ENCODE measurements at places on chromosomes 4 and X. TPM values are rescaled to one million over a fixed set of nuclear protein-coding genes. Genes with fewer than 3 reads are reported as not detected.

GRCh38 chrX:11724122-11725017 is 33.7 kb upstream of the MSL3 start:
- DNase-seq, result no peak

GRCh38 chr4:99587803-99588202 is 13.2 kb downstream of the MTTP start:
- DNase-seq, result no peak

DNA sequence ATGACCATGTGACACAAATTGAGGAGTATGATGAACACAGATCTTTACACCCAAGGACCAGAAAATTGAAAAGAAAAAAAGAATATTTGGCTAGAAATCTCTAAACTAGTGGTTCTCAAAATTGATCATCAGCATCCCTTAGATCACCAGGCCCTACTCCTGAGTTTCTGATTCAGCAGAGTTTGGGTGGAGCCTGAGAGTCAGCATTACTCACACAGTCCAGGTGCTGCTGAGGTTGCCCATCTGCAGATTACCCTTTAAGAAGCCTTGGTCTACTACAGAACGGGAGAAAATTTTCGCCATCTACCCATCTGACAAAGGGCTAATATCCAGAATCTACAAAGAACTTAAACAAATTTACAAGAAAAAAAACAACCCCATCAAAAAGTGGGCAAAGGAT is 182.8 kb downstream of the MOSPD2 start:
- DNase-seq, result no peak

- DNase-seq, result no peak
These were observed 897.3 kb upstream of the TENM3 start for GRCh38 chr4:181345931-181346330.

DNA sequence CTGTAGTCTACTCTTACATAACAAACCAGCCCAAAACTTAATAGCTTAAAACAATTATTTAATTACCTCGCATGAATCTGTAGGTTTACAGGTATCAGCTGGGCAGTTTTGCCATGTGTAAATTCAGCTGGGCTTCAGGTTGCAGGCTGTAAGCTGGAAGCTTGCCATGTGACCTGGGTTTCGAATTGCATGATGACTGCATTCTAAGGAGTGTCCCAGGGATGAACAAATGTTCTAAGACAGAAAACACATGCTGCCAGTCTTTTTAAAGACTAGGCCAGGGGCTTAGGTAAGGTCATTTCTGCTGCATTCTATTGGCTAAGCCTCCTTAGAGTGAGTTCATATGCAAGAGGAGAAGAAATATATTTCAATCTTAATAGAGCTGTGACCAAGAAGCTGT is 44.8 kb downstream of the GRIA2 start:
- DNase-seq, result no peak

GRCh38 chr4:136599890-136600289 is 932.4 kb downstream of the PCDH18 start:
- no peak for DNase-seq

- no peak for DNase-seq
These were observed 1472.8 kb downstream of the C4orf33 start for GRCh38 chr4:130568746-130569145.

- DNase-seq, result no peak
These were observed 34.6 kb downstream of the RTL5 start for GRCh38 chrX:72097098-72097497.

GRCh38 chr4:122050841-122051240 is 99.0 kb upstream of the TRPC3 start:
- no peak for DNase-seq

DNA sequence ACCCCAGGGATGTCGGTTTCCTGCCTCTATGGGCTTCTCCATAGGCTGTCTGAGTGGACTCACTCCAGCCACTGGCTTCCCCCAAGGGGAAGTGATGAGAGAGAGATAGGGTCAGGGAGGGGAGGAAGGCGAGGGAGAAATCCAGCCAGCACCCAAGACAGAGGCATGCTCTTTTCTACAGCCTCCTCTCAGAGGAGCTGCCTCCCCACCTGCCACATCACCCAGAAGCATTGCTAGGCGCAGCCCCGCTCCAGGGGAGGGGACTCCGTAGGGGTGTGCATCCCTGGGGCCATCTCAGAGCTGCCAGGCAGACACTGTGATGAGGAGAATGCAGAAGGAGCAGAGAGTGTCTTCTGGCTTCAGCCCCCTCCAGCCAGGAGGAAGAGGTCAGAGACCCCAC is 109.5 kb upstream of the NKX1-1 start:
- no peak for DNase-seq

DNA sequence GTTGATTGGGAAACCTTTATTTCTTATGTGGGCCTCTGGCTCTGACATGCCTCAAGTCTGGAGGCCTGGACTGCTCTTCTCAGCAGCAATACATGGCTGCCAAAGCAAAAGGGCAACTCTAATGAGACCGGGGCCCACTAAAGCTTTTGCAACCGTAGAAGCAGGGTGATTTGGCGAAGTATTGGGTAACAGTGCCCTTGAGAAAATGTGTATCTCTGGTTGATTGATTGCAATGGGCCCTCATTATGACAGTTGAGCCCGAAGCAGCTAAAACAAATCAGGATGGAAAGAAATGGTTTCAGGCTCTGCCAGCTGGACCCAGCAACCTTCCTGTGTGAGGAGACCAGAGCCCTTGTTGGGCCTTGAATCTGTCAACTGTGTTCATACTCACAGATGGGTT is 73.4 kb downstream of the CLCN4 start:
- DNase-seq, result no peak

DNA sequence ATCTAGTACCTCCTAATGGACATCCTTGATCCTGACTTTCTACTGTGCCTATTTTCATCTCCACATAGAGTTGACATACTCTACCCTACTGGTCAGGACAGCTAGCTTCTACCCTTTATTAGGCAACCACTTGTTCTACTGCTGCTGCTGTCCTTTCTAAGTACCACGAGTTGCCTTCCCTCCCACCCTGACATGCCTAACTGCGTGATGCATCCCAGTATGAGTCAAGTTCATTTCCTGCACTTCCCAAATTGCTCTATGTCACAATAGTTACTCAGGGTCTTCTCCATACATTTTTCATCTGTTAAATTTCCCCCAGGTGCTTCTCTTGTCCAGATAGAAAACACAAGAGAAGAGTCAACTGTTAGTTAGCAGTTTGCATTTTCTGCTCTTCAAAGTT is 133.4 kb downstream of the TBC1D19 start:
- DNase-seq, result no peak

DNA sequence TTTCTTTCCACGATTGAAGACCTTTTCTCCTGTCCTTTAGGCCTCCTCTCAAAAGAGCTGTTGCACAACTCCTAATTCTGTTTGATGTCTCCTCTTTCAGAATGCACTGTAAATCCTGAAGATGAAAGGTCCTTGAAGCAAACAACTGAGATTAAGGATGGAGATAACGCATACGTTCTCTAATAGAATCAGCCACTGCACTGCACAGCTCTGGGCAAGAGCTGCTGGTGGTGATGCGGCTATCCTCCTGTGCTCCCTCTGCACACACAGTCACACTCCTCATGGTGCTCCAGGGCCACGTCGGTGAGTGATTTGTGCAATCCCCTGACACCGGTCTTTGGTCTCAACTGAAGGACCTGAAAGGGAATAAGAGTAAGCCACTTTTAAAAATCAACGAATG is 208.7 kb downstream of the PDGFC start:
- no peak for DNase-seq

GRCh38 chr4:1116838-1117237 is 3.5 kb upstream of the RNF212 start:
- DNase-seq, result no peak

- no peak for DNase-seq
These were observed 572.1 kb downstream of the C4orf33 start for GRCh38 chr4:129668092-129668491.

DNA sequence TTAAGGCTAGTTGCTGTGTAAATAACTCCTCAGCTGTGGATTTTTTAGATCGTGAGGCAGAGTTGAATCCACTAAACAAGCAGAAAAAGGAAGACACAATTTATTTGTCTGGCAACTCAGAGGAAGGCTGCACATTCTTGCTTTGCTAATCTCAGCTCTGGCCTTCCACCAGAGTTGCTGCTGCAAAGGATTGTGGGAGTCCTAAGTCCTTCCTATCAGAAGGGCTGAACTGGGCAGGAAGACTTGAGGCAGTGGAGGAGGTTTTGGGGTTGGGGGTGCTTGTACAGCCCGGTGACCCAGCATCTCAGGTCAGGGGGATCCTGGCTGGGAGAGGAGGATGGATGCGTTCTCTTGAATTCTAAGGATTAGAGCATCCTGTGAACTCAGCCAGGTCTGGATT is 11.0 kb upstream of the VSIG1 start:
- no peak for DNase-seq

GRCh38 chrX:119635799-119636198 is 29.6 kb upstream of the NKRF start:
- no peak for DNase-seq

DNA sequence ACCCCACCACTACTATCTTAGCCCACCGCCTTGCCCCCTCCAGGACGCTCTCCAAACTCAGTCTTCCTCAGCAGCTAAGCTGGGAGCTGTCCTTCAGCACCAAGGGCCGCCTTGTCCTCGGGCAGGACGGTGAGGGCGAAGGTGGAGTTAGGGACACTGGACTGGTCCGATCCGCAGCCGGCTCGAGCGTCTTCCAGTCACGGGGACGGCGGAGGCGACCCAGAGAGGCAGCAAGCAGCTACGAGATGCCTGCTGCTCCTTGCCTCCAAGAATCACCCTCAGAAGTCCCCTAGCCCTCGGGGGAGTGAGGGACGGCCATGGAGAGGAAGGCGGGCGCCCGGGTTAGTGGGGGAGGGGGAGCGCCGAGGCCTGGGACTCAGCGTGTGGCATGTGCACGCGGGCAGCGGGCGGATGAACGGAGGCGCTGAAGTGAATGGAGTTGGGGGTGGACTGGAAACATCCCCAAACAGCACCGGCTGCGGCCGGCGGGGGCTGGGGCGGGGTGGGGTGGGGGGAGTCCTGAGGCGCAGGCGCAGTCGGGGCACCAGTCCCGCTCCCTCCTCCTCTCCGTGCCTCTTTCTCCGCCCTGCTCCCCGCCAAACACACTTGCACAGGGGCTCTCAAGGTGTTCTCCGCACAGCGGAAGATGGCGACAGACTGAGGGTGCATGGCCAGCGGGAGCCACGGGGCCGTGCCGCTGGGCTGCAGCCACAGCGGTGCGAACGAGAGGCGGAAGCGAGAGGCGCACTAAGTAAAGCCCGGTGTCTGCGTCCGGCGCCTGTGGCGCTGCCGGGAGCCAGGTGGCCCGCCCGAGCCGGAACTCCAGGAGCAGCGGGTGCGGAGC is at the start of gene NALF2:
Gene NALF2 (plus strand): TSS at position 545 of the 844 bp plus-strand sequence. CDS start 957 bp downstream, outside the sequence.
- DNase-seq, result no peak

Gene LDB2
- 16.0 TPM for total RNA-seq

Gene TMLHE
- 7.9 TPM for total RNA-seq

Gene ENOPH1
- total RNA-seq, result 21.3 TPM

Gene RTL3
- total RNA-seq, result not detected

Gene NAA11
- total RNA-seq, result not detected

Gene FGFBP1
- total RNA-seq, result 430 TPM

Gene NRK
- total RNA-seq, result not detected

Gene SRP72
- 55.0 TPM for total RNA-seq

Gene H2BW2
- not detected for total RNA-seq

Gene ARAP2
- 62.4 TPM for total RNA-seq

Gene REST
- 28.3 TPM for total RNA-seq

Gene ZAR1
- not detected for total RNA-seq
